Hepatic stellate cell (primary cell): ENCODE measurements at places on chromosomes 1 and 21.

GRCh38 chr1:152487871-152488270 is 22.7 kb upstream of the LCE5A start:
- DNase-seq, result no peak

- no peak for DNase-seq
Measured at GRCh38 chr1:178412400-178412770, 84.4 kb downstream of the CLEC20A start.

DNA sequence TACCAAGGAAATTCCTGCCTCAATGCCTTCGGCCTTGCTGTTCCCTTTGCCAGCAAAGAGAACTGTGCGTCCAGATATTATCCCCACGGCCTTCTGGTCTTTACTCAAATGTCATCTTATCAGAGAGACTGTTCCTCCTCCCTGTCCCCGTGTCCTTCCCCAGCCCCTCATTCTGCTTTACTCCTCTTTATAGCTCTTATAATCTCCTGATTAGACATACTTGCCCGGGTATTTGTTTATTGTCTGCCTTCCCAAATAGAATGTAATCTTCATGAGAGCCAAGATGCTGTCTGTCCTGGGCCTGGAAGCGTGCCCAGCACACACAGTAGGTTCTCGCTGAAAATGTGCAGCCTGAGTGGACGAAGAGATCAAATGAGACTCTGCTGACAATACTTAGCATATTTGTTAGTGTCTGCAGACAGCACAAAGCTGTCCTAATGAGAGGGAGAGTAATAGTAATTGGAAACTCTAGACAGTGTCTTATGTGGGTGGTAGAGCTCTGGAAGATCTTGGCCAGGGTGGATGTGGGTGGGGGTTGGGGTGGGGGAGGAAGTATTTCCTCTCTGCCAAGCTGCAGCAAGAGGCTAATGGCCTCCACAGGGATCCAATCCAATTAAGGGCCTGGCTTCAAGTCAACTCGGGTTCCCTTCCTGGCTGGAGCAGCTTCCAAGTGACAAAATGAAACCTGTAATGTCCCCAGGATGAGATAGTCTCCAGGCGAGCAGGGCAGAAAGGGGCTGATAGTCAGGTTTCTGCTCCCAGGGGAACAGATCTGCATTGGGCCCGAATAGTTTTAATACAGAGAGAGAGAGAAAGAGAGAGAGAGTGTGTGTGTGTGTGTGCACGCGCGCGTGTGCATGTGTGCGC is 9.5 kb upstream of the CLIC4 start:
- DNase-seq, result no peak

DNA sequence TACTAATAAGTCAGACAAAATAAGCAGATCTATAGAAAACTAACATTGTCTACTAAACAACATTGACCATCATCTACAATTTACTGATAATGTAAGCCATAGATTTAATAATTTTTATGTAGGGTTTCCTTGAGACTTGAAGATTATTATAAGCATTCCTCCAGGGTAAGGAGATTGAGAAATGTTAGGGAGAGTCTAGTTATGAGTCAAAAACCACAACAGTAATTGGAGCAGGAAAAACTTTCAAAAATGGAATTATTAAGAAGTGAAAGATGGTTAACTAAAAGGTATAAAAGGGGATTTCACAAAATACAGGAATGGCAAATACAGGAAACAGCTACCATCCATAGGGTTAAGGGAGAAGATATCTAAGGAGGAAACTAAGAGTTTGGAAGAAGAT is 12.4 kb upstream of the UHMK1 start:
- DNase-seq, result peak; percentile 22

GRCh38 chr1:24749252-24749651 is 4.0 kb downstream of the CLIC4 start:
- no peak for DNase-seq

DNA sequence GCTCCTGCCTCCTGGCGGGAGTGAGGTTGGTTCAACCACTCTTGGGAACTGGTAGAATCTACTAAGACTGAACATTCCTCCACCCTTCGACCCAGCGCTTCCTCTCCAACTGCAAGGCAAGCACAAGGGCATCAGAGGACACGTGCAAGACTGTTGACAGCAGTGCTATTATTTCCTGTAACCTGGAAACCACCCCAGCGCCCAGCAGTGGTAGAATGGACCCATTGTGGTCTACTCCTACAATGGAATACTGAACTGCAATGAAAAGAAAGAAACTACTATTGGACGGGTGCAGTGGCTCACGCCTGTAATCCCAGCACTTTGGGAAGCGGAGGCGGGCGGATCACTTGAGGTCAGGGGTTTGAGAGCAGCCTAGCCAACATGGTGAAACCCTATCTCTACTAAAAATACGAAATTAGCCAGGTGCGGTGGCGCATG is 33.0 kb upstream of the TARDBP start:
- no peak for DNase-seq

DNA sequence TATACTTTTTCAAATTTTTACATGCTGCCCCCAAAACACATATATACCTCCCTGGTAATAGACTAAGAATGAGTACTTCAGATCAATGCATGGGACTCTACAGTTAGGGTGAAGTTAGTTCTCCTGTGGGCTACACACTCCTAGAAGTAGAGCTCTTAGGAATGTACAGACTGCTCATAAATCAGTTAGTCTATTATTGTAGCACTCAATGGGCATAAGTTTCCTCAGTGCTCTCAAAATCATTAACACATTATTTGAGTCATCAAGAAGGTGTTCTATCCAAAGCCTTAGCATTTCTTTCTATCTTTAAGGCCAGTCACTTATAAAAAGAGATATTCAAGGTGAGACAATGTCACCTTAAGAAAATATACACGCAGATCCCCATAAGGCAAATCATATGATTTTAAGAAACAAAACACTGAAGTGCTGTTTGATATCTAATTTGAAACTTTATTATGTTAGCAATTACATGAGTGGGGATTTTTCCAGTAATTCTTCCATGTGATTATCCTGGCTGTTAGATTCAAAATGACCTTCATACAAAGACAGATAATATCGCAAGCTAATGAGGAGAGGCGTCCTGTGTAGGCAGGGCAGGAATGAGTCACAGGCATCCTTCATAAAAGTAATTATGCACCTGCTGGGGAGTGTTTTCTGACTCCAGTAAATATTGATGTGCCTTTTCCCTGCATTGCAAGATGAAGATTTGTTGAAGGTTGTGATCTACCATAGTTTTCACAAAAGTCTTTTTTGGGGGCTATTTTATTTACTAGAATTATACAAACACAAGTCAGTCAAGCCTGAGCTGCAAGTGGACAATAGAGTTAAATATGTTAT is 167.2 kb upstream of the ATP1B1 start:
- DNase-seq, result no peak

DNA sequence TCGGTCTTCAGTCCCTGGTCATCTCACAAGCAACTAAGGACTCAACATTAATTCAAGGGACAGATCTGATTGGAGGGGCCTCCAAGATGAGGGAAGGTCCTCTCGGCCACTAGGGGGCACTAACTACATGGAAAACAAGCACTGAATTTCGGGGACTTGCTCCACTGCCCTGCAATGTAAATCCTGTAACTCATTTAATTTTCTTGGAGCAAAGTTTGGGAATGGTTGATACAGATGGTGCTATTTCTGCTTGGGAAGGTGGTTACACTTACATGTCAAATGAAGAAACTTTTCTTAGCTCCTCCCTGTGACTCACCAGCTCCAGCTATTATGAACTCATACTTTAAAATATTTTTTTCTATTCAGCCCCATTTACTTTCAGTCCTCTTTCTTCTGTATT is 97.4 kb upstream of the KCNJ15 start:
- DNase-seq, result peak; percentile 45

GRCh38 chr21:37219761-37220432 is 47.2 kb downstream of the VPS26C start:
- DNase-seq, result no peak

DNA sequence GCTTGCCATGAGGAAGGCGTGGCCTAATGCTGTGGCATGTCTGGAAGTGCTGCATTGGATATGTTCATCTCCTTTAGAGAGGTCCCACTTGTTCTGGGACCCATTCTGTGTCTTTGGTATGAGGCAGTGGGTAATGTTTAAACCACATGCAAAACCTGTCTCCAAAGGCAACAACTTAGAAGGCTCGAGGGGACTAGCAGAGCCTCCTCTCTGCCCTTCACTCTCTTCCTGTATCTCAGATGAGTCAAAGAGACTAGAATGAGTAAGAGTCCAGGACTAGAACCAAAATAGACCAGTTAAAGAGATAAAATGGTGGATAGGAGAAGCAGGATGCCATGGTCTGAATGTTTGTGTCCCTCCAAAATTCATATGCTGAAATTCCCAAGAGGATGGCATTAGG is 220.8 kb upstream of the KIAA0040 start:
- no peak for DNase-seq

DNA sequence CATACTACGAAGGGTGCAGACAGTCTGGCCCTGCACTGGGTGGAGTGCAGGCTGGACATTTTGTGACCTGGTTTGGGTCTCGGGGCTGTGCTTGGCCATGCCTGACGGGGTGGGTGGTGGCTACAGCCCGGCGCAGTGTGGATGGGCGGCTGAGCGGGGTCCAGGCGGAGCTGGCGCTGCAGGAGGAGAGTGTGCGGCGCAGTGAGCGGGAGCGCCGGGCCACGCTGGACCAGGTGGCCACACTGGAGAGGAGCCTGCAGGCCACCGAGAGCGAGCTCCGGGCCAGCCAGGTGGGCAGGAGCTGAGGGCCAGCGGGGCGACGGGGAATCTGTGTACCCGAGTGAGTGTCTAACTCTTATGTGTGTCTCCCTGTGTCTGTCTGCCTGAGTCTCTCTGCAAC is 14.1 kb downstream of the MFAP2 start:
- no peak for DNase-seq

DNA sequence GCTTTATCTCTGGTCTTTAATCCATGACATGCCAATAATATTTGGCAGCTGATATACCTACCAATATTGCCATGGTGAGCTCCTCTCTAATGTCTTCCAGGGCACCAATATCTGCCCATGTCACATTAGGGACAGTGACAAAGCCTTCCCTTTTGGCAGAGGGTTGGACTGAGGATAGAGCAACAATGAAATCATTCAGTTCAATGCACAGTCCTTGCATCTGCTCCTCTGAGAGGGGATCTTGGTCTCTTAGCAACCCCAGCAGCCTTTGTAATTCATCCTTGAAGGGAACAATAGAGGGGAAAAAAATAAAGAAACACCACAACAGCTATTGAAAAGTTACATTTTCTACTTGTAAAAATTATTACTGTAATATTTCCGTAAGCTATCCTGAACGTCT is 42.3 kb downstream of the NVL start:
- no peak for DNase-seq

GRCh38 chr1:21641076-21641475 is 28.1 kb downstream of the RAP1GAP start:
- DNase-seq, result no peak

DNA sequence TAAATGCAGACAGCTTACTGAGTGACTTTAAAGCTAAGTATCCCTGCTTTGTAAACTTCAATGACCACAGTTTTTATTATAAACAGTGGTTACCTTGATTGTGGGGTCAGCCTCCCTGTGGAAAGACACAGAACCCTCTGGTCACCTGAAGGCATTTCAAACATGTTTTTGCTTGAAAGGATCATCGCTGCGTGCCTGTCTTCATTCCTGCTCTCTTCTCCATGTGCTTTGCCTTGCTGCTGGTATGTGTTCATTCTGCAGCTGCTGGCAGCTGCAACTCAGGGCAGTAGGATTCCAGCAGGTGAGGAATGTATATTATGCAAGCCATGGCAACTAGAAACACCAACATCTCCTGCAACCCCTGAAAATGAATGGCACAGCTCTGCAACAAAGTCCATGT is 81.0 kb upstream of the VAV3 start:
- DNase-seq, result no peak

DNA sequence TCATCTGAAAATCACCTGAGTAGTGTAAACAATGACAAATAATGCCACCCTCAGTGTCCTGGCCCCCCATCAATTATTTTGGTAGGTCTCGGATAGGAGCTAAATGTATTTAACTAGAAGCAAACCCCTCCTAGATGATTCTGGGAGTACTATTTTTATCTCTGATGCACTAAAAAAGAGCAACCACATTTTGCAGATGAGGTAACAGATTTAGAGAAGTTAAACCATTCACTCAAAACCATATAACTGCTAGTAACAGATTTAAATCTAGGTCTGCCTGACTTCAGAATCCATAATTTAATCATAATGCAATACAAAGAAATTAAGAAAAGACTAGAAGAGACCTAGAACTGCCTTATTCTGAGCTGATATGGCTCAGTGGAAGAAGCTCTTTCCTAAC is 17.3 kb upstream of the PTCH2 start:
- no peak for DNase-seq

DNA sequence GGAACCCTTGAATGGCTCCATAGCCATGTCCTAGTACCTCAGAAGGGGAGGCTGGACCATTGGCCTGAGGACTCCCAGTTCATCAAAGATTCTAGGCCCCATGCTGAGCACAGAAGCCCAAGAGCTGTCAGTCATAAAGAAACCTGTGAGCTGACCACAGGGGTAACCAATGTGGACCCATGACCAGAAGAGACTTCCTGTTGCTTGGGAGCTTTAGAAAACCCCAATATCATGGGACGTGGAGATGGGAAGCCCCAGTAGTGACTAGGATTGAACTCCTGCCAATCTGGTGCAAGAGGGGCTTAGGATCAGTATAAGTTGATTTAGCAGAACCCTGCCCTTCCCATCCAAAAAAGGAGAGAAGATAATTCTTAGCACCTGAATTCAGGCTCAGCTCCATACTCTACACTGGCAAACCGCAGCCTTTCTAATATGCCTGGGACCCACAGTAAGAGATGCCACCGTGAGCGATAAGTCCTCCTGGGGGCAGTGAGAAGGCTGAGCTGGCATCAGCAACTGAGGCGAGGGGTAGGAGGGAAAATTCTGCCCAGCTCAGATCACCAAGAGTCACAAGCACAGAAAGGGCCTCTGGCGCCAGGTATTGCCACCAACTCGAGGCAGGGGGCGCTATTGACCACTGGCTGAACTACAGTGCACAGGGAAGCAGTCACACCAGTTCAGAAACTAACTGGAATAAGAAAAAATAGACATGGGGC is 108.9 kb downstream of the CAPN8 start:
- DNase-seq, result peak; percentile 22

- DNase-seq, result no peak
Measured at GRCh38 chr1:179774566-179774965, 31.5 kb downstream of the FAM163A start.

DNA sequence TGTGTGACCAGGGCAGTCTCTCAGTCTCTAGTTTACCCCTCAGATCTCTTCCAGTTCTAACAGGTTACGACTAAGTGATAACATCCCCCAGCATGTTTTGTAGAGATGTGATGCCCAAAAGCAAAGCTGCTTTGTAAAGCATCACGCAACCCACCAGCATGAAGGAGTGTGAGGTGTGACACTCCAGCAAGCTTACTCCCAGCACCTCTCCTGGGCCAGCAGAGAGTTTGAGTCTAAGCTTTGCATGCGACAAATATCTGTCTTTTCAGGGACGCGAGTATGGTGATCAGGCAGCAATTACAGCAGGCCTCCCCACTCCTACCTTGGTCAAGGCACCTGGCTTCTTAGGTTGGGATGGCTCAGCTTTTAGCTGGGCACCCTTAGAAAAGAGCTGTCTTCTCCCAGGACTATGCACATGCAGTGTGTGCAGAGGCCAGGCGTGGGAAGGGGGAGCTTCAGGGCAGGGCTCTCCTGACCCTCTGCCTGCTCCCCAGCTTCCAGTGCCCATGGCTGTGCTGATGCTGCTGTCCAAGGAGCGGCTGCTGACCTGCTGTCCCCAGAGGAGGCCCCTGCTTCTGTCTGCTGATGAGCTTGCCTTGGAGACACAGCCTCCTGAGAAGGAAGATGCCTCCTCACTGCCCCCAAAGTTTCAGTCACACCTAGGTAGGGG is 48.2 kb downstream of the ELK4 start:
- DNase-seq, result no peak

GRCh38 chr1:41799723-41800122 is 119.0 kb downstream of the HIVEP3 start:
- no peak for DNase-seq
